ENCODE measurements at places on chromosomes 2 and 18.

- peak; percentile 89 for DNase-seq
These were observed 228.7 kb upstream of the SIX2 start for GRCh38 chr2:45237850-45238542.

GRCh38 chr2:141362311-141362710 is 768.5 kb downstream of the LRP1B start:
- no peak for DNase-seq

DNA sequence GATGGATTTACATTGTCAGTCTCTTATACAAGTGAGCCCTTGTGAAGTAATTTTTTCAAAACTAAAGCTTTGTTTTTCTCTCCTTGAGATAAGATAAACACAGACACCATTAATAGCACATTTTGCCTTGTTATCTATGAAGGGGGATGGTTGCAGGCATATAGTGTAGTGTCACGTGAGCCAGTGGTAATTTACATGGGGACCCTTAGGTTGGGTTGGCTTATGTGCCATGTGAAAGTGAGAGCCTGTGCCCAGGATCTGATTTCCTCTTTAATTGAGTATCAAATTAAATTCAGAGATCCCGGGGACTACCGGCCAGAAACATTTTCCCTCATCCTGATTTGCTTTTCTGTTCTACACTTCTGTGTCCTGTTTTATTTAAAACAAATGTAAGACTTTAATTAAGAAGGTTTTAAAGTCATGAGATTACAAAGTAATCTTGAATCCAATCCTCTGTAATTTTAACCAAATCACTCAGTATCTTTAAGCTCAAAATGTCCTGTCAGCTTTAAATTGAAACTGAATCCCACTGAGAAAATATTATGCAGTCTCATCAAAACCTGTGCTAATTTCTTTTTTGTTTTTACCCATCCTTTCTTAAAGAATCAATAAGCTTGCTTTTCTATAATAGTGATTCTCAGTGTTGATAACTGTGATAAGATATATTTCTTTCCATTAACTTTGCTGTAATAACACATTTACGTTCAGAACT is 63.8 kb downstream of the PTPRM start:
- DNase-seq, result no peak

- DNase-seq, result no peak
These were observed 388.0 kb upstream of the LRRTM4 start for GRCh38 chr2:77910136-77910535.

GRCh38 chr2:154638783-154639182 is 59.7 kb upstream of the KCNJ3 start:
- DNase-seq, result no peak

GRCh38 chr2:169034256-169034655 is 3.1 kb upstream of the ABCB11 start:
- no peak for DNase-seq

DNA sequence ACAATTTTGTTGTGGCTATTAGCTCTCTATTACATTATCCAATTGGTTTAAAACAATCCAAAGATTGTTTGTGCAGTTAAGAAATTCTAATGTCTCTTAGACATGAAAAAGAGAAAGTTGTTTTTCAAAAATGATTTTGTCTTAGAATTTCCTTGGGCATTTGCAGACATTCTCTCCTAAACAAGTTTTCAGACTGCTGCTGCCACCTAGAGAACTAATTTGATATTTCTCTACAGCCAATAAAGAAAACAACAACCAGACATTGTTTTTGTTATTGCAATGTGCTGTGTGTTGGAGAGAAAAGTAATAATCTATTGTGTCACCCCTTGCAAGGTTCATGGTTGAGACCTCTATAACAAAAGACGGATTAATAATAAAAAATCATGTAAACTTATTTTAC is 119.0 kb upstream of the SYT4 start:
- peak; percentile 15 for DNase-seq

DNA sequence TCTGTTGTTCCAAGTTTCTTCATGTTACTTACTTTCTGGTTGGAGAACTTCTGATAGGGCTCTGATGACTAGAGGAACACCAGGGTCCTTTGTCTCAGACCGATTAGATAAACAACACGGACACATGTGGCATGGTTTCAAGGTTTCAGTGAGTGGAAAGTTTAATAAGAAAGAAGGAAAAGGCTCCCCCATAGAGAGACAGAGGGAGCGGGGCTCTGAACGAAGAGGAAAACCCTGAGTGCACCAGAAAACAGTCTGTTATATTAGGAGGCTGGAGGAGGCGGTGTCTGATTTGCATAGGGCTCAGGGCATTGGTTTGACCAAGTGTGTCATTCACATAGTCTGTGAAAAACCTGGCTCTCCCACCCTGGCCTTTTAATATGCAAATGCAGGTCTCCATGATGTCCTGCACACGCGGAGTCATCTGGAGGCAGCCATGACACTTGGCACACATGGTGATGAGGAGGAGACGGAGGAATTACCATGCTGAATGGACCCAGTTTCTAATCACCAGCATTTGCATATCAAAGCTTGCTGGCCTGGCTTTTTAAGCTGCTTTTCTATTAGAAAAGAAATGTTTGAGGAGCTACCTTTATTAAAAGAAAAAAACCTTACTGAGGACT is 94.2 kb downstream of the PTPN4 start:
- no peak for DNase-seq

GRCh38 chr2:177671662-177672061 is 279.1 kb downstream of the AGPS start:
- DNase-seq, result no peak

GRCh38 chr2:162915858-162916257 is 77.3 kb upstream of the KCNH7 start:
- DNase-seq, result no peak

GRCh38 chr18:8835521-8835953 is 130.2 kb downstream of the MTCL1 start:
- DNase-seq, result no peak

DNA sequence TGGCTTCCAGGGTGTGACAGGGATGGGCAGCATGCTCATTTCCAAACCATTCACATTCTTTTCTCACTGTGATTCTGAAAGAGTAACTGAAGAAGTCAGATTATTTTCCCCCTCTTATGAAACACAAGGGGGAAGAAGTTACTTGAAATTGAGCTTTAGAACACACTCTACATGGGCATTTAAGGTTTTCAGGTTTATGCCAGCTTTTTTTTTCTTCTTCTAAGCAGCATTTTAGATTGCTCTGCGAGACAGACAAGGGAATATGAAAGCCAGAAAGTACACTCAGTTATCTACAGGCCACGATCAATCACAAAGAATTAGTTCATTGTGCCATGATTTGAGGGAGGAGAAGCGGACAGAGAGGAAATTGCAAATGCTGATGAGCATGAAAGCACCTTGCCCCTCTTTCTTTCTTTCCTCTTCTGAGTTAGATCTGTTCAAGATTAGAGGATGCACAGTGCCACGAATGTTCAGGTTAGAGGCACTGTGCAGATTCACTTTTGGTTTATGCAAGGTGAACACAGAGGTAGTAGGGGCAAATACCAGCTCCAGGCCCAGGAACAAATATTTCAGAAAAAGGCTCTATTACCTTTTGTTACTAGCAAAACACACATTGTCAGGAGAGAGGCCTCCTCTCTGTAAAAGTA is 49.2 kb downstream of the CXCR4 start:
- no peak for DNase-seq

- DNase-seq, result no peak
These were observed 201.2 kb downstream of the CDCA7 start for GRCh38 chr2:173555833-173556232.

DNA sequence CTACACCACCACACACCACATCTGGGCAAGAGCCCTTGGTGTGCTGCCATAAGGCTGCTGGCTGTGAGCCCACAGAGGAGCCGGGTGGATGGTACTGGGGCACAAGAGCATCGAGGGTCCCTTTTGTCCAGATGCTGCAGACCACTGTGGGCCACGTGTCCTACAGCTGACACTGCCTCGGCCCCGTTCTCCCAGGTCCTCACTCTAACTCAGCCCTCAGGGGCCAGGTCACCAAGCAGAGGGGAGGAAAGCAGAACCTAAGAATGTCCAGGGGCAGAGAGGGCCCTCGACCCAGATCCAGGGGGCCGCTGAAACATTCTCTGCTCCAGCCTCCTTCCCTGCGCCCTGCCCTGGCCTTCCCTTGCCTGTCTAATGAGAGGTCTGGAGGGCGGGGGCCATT is 91.7 kb upstream of the ASB18 start:
- DNase-seq, result no peak

DNA sequence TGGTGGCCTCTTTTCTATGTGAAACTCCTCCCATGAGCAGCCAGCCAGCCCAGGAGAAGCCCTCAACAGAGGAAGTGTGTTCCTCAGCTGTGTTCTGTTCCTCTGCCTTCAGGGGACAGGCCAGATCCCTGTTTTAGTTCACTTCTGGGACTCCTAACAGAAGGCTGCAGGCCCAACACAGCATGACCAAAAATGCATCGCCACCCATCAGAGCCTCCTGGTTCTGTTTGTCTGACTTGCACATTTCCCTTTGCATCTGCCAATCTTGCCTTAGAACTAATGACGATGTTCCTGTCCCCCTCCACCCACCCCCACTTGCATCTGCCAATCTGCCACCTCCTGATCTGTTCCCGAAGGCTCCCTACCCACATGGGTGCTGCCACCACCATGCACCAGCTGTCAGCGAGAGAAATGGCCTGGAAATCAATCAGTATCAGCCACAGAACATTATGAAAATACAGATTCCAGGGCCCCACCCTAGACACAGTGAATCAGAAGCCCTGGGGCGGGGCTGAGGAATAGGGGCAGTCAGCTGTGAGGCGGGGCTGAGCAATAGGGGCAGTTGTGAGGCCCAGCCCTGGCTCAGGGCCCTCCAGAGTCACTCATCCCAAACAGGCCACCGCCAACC is 51.0 kb downstream of the FAM168B start:
- DNase-seq, result no peak

GRCh38 chr2:47015206-47015605 is 99.6 kb upstream of the MCFD2 start:
- DNase-seq, result no peak

GRCh38 chr2:168601741-168602140 is 145.7 kb downstream of the CERS6 start:
- DNase-seq, result no peak

Data from astrocyte of the cerebellum (primary cell).